ENCODE measurements at places on chromosomes 5 and 9.
A peak's percentile ranks its signal among the peaks of the same experiment; 100 is the strongest.

- DNase-seq, result no peak
- H3K36me3 ChIP-seq, result peaks cover 5% of the 10 kb centered on the region
- peaks cover 26% of the 10 kb centered on the region for H3K4me1 ChIP-seq
Observed at GRCh38 chr5:142091922-142092321, 16.7 kb upstream of the NDFIP1 start.

DNA sequence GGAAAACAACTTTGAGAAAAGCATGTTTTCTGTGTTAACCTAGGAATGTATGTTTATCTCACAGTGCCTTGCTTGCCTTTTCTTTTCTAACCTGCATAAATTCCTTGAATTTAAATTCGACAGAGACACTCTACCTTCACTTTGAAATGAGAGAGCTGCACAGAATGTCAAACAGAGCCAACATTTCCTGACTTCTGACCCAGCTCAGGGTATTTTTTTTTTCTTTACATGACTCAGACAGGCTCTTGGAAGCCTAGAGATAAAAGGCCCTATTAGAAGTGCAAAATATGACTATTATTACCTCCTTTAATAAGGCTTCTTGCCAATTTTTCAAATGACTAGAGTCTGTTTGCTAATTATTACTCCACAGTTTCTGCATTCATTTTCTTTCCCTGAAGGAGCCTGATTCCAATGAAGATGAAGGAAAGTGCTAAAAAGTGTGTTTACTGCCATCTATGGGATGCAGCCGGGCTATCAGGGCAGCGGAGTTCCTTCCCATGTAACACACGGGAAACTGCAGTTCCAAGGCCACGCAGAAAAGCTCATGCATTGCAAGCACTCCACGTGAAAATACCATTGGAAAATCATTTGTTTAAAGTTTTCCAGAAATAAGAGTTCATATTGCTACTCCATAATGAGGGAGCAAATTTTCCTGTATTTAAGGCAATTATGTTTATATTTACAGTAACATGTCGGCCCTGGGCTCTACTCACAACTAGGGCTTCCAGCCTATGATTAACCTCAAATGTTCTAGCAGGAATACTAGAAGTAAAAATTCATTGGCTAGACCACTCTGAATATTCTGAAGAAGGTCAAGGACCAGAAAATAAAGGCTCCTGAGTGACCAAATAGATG, 485.6 kb downstream of the ZSWIM6 start:
- H3K4me3 ChIP-seq, result no peak overlapping the region
- H3K4me1 ChIP-seq, result no peaks in the 10 kb centered on the region
- no peak for DNase-seq
- H3K27ac ChIP-seq, result no peak overlapping the region
- peaks cover 16% of the 10 kb centered on the region for H3K27me3 ChIP-seq
- no peaks in the 10 kb centered on the region for H3K36me3 ChIP-seq

DNA sequence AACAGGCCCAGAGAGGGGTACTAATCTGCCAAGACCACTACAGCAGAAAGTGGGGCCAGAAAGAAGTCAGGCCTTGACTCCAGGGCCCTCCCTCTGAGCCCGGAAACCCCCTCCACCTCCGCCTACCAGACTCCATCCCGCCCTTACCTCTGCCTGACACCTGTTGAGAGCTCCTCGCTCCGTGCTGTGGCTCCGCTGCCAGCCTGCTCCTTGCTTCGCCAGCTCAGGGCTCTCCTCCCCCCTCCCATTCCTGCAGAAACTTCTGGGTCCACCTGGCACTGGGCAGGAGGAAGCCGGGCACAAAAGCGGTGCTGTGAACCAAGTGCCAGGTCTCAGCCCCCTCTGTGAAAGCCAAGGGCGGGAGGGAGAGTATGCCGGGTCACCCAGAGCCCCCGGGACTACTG, 6.4 kb upstream of the ST6GALNAC6 start:
- DNase-seq, result peak; percentile 58
- H3K27me3 ChIP-seq, result no peaks in the 10 kb centered on the region
- H3K36me3 ChIP-seq, result peaks cover 39% of the 10 kb centered on the region
- peaks cover 37% of the 10 kb centered on the region for H3K4me1 ChIP-seq
- H3K4me3 ChIP-seq, result peak overlapping the region; percentile 94

- H3K36me3 ChIP-seq, result peaks cover 2% of the 10 kb centered on the region
- DNase-seq, result no peak
- no peaks in the 10 kb centered on the region for H3K27me3 ChIP-seq
- no peak overlapping the region for H3K4me3 ChIP-seq
- no peak overlapping the region for H3K27ac ChIP-seq
- no peaks in the 10 kb centered on the region for H3K4me1 ChIP-seq
Observed at GRCh38 chr5:81516091-81516490, 122.2 kb upstream of the ACOT12 start.

- DNase-seq, result no peak
- peaks cover 1% of the 10 kb centered on the region for H3K36me3 ChIP-seq
- H3K27me3 ChIP-seq, result peaks cover 48% of the 10 kb centered on the region
- H3K4me1 ChIP-seq, result peaks cover 6% of the 10 kb centered on the region
Observed at GRCh38 chr5:141084487-141084989, 9.9 kb upstream of the PCDHB2 start.

- no peak overlapping the region for H3K27ac ChIP-seq
- H3K27me3 ChIP-seq, result no peaks in the 10 kb centered on the region
- no peaks in the 10 kb centered on the region for H3K4me1 ChIP-seq
- DNase-seq, result no peak
- no peak overlapping the region for H3K4me3 ChIP-seq
Observed at GRCh38 chr5:36712706-36713105, 106.3 kb downstream of the SLC1A3 start.

DNA sequence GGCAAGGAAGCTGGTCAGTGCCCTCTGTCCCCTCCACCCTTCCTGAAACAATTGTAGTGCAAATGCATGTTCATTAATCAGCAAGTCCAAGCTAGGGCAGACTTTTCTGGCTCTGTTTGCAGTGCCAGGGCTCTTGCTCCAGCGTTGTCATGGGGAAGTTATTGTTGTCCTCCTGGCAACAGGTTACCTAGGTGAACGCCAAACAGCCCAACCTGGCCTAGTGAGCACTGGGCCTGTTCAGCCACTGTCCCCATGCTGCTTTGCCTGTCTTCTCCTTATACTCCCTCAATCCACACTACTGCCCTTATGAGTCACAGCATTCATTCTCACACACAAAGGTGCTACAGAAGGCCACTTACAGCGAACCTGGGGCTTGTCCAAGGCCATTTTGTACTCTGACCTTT, 34.5 kb upstream of the GLIS3 start:
- no peak overlapping the region for H3K27ac ChIP-seq
- no peak overlapping the region for H3K4me3 ChIP-seq
- DNase-seq, result no peak
- peaks cover 3% of the 10 kb centered on the region for H3K36me3 ChIP-seq
- H3K4me1 ChIP-seq, result peaks cover 7% of the 10 kb centered on the region

- H3K27me3 ChIP-seq, result peaks cover under 1% of the 10 kb centered on the region
- peak overlapping the region; percentile 32 for H3K27ac ChIP-seq
- H3K4me3 ChIP-seq, result no peak overlapping the region
- H3K4me1 ChIP-seq, result peaks cover 1% of the 10 kb centered on the region
- no peak for DNase-seq
- peaks cover 2% of the 10 kb centered on the region for H3K36me3 ChIP-seq
Observed at GRCh38 chr5:140181002-140181483, 6.1 kb downstream of the CYSTM1 start.

- H3K27ac ChIP-seq, result no peak overlapping the region
- H3K36me3 ChIP-seq, result no peaks in the 10 kb centered on the region
- DNase-seq, result no peak
- H3K4me3 ChIP-seq, result no peak overlapping the region
- H3K4me1 ChIP-seq, result no peaks in the 10 kb centered on the region
- H3K27me3 ChIP-seq, result no peaks in the 10 kb centered on the region
Observed at GRCh38 chr9:105967797-105968196, 273.5 kb downstream of the TMEM38B start.

- no peak overlapping the region for H3K4me3 ChIP-seq
- H3K27me3 ChIP-seq, result no peaks in the 10 kb centered on the region
- H3K27ac ChIP-seq, result no peak overlapping the region
- H3K36me3 ChIP-seq, result no peaks in the 10 kb centered on the region
Observed at GRCh38 chr5:57696389-57696769, 213.8 kb upstream of the ACTBL2 start.

DNA sequence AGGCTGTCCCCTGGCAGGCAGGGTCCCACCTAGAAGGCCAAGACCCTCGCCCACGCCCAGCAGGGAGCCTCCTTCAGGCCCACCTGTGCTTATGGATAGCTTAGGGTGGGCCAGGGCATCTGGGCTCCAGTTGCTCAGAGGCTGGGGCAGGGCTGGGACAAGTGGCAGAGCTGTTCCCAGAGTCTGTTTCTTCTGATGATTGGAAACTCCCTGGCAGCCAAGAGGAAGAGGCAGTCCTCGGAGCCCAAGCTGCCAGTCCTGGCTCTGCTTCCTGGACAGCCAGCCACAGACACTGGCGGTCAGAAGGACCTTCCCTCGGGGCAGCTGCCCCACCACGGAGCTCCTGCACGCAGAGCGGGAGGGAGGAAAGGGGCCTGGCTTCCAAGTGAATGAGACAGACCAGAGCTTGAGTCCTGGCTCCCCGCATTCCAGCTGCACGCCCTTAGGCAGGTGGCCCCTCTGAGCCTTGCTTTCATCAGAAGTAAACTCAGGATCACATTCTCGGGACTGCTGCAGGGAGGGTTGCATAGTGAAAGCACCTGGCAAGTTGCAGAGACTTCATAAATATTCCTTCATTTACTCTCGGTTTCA, 37.9 kb upstream of the GABRP start:
- H3K36me3 ChIP-seq, result peaks cover 1% of the 10 kb centered on the region
- no peak overlapping the region for H3K27ac ChIP-seq
- DNase-seq, result no peak
- H3K27me3 ChIP-seq, result peaks cover 52% of the 10 kb centered on the region
- peaks cover 5% of the 10 kb centered on the region for H3K4me1 ChIP-seq

DNA sequence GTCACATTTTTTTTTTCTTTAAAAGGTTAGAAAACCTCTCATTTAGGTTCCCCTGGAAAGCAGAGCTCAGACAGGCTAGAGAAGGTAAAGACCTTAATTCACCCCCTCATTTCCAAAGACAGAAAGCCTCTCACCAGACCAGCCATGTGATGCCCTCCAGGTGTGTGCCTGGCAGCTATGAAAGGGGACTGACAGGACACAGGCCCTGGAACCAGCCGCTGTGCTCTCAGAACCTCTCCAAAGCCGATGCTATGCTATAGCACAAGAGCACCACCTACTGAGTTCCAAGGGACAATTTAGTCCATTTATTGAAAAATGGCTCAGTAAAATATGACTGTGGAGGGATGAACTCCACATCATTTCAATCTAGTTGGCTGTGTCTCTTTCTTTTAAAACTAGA, 48.8 kb downstream of the FANCC start:
- H3K27ac ChIP-seq, result no peak overlapping the region
- H3K36me3 ChIP-seq, result no peaks in the 10 kb centered on the region
- H3K4me3 ChIP-seq, result no peak overlapping the region

- H3K36me3 ChIP-seq, result no peaks in the 10 kb centered on the region
- H3K4me3 ChIP-seq, result no peak overlapping the region
- no peak for DNase-seq
- peaks cover 15% of the 10 kb centered on the region for H3K27me3 ChIP-seq
Observed at GRCh38 chr9:121692606-121693387, 41.4 kb downstream of the DAB2IP start.

GRCh38 chr9:7347556-7347955, 452.0 kb downstream of the DMAC1 start:
- no peaks in the 10 kb centered on the region for H3K36me3 ChIP-seq
- no peak overlapping the region for H3K4me3 ChIP-seq
- no peaks in the 10 kb centered on the region for H3K4me1 ChIP-seq
- H3K27me3 ChIP-seq, result peaks cover 16% of the 10 kb centered on the region
- DNase-seq, result no peak

- H3K27me3 ChIP-seq, result peaks cover 17% of the 10 kb centered on the region
- no peak overlapping the region for H3K4me3 ChIP-seq
- DNase-seq, result no peak
- no peak overlapping the region for H3K27ac ChIP-seq
- no peaks in the 10 kb centered on the region for H3K4me1 ChIP-seq
- H3K36me3 ChIP-seq, result no peaks in the 10 kb centered on the region
Observed at GRCh38 chr5:55160493-55161209, 680 bp downstream of the GPX8 start.

DNA sequence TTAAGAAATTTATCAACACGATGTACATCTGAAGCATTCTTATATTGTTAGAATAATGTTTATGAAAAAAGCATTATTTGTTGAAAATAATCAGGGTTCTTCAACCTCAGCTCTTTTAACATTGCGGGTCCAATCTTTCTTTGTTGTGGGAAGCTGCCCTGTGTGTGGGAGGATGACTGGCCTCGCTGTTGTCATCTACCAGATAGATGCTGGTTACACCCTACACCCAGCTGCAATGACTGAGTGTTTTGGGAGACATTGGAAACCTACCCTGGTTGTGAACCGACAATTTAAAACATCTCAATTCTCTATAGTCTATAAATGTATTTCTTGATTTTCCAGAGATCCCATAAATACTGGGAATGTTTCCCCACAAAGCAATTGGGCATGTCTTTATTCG, 794.2 kb upstream of the CDH10 start:
- H3K36me3 ChIP-seq, result no peaks in the 10 kb centered on the region
- H3K27ac ChIP-seq, result no peak overlapping the region
- H3K27me3 ChIP-seq, result no peaks in the 10 kb centered on the region
- no peak for DNase-seq
- H3K4me1 ChIP-seq, result no peaks in the 10 kb centered on the region

GRCh38 chr9:87431837-87432236, 65.8 kb upstream of the DAPK1 start:
- no peaks in the 10 kb centered on the region for H3K36me3 ChIP-seq
- DNase-seq, result no peak
- no peak overlapping the region for H3K27ac ChIP-seq
- H3K4me1 ChIP-seq, result no peaks in the 10 kb centered on the region
- H3K4me3 ChIP-seq, result no peak overlapping the region

DNA sequence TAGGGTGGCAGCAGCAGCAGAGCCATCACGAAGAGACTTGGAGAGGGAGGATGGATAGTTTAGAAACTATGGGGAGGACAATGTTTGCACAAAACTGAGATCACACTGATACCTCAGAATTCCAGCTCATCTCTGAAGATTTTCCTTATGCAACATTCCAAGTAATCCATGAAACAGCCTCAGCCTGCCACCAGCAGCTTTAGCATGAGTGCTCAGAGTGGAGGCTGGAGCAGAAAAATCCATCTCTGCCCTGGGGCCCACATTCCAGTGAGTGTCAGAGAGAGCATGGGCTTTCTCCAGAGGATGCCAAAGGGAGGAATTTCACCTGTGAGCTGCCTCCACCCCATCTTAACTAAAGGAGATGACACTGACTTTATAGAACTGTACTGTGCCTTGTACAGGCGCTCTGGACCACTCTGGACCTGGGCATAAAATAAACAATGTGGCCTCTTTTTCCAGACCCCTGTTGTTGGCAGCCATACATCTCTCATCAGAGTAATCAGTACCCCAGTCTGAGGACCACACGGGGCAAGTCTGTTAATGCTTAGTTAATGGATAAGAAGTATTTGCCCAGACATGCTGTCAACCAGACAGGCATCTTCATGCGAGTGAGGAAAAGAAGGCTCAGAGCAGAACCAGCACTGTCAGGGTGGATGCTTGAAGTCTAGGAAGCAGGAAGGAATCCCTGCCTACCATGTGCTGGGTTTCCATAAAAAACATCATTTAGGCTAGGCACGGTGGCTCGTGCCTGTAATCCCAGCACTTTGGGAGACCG, 440.9 kb downstream of the ENC1 start:
- H3K36me3 ChIP-seq, result no peaks in the 10 kb centered on the region
- H3K4me1 ChIP-seq, result no peaks in the 10 kb centered on the region
- no peak overlapping the region for H3K27ac ChIP-seq
- DNase-seq, result no peak

GRCh38 chr5:33439905-33440481, 772 bp upstream of the TARS1 start:
- no peak overlapping the region for H3K27ac ChIP-seq
- no peak overlapping the region for H3K4me3 ChIP-seq
- H3K36me3 ChIP-seq, result peaks cover 4% of the 10 kb centered on the region
- no peaks in the 10 kb centered on the region for H3K27me3 ChIP-seq

- DNase-seq, result no peak
- H3K4me1 ChIP-seq, result no peaks in the 10 kb centered on the region
- no peak overlapping the region for H3K27ac ChIP-seq
- no peaks in the 10 kb centered on the region for H3K36me3 ChIP-seq
- H3K27me3 ChIP-seq, result peaks cover 18% of the 10 kb centered on the region
- no peak overlapping the region for H3K4me3 ChIP-seq
Observed at GRCh38 chr5:102218159-102218558, 77.9 kb downstream of the SLCO4C1 start.

All from central memory CD8-positive, alpha-beta T cell (primary cell).